ENCODE measurements at places on chromosomes 6 and 20.
A peak's percentile ranks its signal among the peaks of the same experiment; 100 is the strongest.

DNA sequence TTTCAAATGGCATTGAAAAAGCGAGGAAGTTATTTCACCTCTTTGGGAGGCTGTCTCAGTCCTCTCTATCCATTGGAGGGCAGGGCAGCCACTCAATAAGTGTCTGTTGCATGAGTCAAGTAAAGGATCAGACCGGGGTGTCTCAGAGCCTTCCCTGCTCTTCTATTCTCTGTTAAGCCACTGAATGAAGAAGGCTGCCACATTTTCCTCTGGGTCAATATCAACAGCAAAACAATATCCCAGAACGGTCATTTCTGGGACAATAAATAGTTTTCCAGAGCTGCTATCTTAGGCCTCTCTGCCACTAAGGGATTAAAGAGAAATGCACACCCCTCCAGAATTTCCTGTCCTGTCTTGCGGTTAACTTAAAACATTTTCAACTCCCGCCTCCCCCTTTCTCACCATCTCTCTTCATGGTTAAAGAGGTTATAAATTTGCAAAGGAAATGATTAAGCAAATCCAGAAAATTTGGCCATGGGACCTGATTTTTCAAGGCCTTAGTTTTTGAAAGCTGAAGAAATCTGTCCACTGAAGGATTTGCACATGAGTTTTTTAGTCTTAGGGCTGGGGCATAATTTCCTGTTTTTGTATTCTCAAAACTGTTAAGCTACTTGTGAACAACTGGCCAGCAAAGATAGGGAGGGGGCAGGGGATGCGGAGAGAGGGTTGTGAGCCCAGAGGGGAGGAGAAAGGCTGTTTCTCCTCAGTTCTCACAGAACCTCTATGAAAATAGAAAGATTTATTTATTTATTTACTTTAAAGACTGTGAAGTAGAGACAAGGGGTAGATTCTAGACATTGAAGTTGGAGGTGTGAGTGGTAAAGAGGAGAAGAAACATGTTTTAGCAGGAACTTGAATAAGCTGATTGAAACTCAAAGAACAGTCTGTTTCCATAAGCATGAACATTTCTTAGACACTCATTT is 135.7 kb downstream of the BCAS1 start:
- DNase-seq = no peak

DNA sequence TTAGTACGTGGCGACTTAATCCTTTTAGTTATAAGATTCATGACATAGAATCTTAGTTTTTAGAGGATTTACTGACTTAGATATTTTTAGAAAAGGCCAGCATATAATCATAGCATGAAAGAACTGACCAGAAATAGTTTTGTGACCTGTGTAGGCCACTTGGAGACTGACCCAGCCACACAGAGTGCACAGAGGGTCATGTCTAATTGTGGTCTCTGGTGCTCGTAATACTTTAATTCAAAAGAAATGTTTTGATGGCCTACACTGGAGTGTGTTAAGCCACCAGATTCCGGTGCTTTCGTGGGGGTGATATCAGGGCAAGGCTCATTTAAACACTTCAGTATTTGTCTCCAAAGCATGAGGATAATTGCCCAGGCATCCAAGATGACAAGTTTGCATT is 11.4 kb downstream of the PCMTD2 start:
- no peak for DNase-seq

- DNase-seq = no peak
Measured at GRCh38 chr6:27312950-27313271, 838 bp upstream of the POM121L2 start.

DNA sequence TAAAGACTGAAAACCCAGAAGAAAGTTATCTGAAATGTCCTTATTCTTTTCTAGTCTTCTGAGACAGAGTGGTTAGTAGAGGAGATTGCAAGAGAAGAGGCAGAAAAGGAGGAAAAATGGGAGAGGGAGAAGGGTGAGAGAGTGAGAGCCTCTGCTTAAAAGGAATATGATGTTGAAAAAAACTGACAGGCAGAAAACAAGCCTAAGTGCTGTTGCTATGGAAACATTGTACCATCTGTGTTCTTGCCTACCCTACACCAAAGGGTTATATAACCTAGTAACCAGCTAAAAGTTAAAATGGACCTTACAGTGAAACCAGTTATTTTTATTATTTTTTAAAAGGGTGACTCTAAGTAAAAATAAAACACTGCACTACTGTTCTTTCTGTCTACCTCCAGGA is 28.3 kb upstream of the SH3BGRL2 start:
- DNase-seq = no peak

- no peak for DNase-seq
Measured at GRCh38 chr6:158152659-158153058, 15.4 kb downstream of the SERAC1 start.

GRCh38 chr6:169271158-169271876 is 17.7 kb upstream of the THBS2 start:
- DNase-seq = no peak

DNA sequence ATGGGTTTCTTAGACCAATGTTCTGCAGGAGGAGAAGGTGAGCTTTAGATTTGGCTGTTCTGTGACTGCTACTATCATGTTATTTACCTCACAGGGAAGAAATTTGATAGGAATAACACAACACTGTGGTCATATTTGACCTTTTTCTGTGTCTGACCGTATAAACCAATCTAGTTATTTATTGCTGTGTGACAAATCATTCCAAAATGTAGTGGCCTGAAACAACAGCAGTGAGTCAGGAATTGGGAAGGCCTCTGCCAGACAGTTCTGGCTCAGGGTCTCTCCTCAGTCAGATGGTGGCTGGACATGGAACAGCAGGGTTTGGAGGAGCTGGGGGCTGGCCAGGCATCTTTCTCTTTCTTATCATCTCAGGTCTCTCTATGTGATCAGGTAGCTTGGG is 33.0 kb downstream of the RIPOR2 start:
- no peak for DNase-seq

DNA sequence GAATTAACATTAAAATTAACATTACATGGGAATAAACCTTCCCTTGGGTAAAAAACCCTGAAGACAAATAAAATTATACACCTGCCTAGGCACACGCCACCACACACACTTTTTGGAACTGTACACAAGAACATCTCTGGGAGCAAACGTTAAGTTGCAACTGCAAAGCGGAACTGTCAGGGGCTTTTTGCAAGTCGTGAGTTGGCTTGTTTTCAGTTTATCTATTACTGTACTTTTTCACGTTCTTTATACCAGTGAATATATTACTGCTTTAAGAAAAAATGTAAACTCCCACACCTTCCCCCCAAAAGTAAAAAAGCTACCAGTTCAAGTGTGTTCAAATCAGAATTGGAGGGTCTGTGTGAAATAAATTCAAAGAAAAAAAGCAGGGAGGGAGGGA is 65.5 kb upstream of the NFATC2 start:
- no peak for DNase-seq

GRCh38 chr6:26159357-26160273 is 72.4 kb downstream of the HFE start:
- peak; percentile 16 for DNase-seq

DNA sequence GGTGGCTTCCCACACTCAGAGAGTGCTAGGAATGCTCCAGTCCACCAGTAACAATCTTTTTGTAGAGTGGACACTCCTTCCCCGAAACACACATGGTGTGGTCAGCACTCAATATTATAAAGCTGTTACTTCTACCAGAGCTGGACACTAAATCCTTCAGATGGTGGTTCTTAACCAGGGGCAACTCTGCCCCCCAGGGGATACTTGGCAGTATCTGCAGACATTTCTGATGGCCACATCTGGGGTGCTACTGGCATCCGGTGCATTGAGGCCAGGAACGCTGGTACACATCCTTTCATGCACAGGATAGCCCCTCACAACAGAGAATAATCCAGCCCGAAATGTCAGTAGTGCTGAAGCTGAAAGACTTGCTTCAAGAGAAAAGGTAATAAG is 124.4 kb downstream of the NFATC2 start:
- no peak for DNase-seq

DNA sequence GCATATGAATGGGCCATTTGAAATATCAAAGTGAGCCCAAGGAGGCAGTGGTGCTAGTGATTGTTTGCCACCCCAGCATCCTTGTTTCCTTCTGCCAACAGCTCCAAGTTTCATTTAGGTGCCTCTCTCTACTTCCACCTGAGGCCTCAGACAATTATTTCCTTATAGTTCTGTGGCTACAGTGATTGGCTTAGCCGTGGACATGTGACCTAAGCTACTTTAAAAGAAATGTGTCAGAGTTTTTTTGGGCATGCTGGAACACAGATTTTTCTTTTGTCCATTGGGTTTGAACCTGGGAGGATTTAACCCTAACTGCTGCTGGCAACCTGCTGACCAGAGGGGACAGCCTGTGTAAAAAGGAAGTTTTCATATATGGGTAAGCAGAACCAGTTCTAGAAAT is 319.4 kb downstream of the CD109 start:
- no peak for DNase-seq

DNA sequence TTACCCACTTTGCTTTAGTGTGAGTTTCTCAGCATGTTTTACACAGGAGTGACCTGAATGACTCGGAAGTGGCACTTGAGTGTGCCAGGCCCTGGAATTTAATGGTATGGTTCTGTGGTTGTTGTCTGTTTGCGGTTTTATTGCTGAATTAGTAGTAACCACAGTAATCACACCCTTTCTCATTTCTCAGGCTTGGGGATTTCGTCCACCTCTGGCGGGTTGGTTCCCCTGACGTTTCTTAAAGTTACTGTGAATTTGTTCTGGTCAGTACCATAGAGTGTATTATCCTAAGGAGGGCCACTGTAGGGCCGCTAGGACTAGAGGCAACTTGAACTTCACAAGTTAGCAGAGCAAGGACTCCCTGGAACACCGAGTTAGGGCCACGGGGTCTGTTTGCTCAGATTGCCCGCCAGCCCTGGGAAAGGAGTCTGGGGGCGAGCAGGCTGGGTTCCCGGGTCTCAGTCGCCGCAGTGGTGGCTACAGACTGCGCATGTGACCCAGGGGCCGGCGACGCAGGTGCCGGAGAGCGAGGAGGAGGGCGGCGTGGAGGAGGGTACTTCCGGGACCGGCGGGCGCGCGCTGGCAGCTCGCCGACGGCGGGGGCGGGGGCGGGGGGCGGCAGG is 546 bp upstream of the KLHL32 start:
- DNase-seq = no peak

- no peak for DNase-seq
Measured at GRCh38 chr20:41716436-41716835, 98.3 kb upstream of the CHD6 start.
